Fibroblast of gingiva (primary cell): ENCODE measurements at places on chromosomes 7 and 10.
A peak's percentile ranks its signal among the peaks of the same experiment; 100 is the strongest.

GRCh38 chr10:44766631-44767030, 144.5 kb upstream of the TMEM72 start:
- DNase-seq, result peak; percentile 60

DNA sequence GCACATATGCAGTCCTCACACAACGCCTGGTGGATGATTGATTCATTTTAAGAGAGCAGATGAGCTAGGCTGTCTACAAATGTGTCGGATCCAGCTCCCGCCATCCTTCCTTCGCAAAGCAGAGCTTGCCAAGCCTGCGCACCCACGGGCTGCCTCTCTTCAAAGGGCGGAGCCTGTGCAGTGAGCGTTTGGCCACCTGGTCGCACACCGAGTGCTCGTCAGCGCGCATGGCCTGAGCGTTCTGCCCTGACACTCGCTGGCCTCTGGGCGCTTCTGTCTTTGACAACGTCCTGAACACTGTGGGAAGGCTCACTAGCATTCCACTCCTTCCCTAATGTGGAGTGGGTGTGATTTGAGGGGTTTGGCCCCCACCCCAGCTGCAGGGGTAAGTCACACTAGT, 47.1 kb upstream of the TMEM72 start:
- DNase-seq, result no peak

DNA sequence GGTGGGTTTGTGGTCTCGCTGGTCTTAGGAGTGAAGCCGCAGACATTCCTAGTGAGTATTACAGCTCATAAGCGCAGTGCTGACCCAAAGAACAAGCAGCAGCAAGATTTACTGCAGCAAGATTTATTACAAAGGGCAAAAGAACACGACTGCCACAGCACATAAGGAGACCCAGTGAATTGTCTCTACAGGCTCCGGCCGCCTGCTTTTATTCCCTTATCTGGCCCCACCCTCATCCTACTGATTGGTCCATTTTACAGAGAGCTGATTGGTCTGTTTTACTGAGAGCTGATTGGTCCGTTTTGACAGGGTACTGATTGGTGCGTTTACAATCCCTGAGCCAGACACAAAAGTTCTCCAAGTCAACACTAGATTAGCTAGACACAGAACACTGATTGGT, 82.1 kb downstream of the VIPR2 start:
- DNase-seq, result no peak

GRCh38 chr7:111682588-111683340, 120.5 kb upstream of the IMMP2L start:
- no peak for DNase-seq

- DNase-seq, result no peak
These were observed 254.9 kb downstream of the TRIL start for GRCh38 chr7:28703037-28703765.

GRCh38 chr7:148919859-148920258, 35.8 kb upstream of the EZH2 start:
- no peak for DNase-seq
